ENCODE measurements at places on chromosomes 12 and 14.

- DNase-seq = no peak
Measured at GRCh38 chr12:41527062-41527461, 338.9 kb downstream of the PDZRN4 start.

- DNase-seq = no peak
Measured at GRCh38 chr14:23376482-23377197, at the start of gene CMTM5. Gene CMTM5 (plus strand): TSS chr14:23377046. CDS start chr14:23377252, 206 bp downstream.

- DNase-seq = no peak
Measured at GRCh38 chr12:6555018-6555691, 687 bp downstream of the IFFO1 start.

GRCh38 chr12:124548854-124549378 is 18.5 kb downstream of the NCOR2 start:
- DNase-seq = no peak

DNA sequence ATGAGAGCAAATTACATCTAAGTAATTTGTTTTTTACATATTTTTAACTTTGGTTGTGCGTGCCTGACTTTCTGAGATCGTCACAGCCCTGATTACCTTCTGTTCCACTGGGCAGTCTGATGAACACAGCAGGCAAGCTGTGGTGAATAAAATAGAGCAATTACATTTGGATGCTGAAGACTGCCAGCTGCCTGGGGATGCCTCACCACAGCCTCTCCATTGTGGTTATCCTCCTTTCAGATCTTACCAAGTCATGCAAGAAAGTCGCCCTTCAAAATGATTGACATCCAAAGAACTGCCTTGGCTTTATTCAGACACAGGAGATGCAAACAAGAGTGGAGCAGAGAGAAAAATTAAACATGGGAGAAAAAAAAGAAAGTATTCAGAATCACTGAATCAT is 456.6 kb upstream of the TMPO start:
- DNase-seq = no peak

DNA sequence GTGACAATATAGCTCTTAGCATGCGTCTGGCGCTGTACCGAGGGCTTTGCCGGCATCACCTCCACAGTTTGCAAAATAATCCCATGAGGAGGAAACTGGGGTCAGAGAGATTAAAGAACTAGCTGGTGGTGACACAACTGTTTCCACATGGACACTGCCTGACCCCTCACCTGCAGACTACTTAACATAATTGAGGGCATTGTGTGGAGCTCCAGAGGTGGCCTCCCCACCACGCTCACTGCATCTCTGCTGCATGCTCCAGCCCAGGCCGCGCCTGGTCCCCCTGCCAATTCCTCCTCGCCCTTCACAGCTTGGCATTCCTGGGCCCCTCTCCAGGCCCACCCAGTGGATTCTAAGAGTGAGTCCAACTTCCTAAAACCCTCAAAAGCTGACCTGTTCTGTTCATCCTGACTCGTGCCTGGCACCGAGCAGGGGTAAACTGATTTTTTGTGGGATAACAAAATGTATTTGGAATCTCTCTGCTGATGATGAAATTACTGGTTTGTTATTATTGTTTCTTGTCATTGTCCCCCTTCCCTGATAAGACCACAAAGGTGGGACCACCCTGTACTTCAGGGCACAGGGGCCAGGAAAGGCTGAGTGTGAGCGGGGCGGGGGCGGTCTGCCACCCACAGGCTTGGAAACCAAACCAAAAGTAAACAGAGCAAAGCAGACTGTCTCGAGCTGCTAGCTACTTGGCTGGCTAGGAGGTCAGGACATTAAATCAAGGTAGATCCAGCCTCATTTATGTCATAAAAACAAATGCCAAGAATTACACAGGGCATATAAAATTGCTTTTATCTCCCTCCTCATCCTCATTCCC is 40.6 kb downstream of the CHGA start:
- DNase-seq = no peak

GRCh38 chr12:5905757-5906156 is 39.3 kb downstream of the ANO2 start:
- DNase-seq = no peak

DNA sequence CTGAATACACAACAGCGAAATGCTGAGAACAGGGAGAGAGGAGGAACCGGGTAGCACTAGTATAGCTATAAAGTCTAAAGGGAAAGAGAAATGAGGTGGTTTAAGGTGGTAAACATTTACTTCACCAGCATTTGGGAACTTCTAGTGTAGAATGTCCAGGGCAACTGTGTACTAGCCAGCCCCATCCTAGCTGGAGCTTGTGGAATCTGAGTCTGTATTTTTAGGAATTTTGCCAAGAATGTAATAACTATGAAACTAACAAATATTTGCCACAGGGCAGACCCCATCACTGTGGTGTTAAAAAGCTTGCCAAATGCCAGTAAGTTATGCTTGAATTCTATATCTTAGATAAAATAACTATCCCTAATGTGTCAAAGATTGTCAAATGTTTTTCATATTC is 398.9 kb upstream of the MIS18BP1 start:
- DNase-seq = no peak

DNA sequence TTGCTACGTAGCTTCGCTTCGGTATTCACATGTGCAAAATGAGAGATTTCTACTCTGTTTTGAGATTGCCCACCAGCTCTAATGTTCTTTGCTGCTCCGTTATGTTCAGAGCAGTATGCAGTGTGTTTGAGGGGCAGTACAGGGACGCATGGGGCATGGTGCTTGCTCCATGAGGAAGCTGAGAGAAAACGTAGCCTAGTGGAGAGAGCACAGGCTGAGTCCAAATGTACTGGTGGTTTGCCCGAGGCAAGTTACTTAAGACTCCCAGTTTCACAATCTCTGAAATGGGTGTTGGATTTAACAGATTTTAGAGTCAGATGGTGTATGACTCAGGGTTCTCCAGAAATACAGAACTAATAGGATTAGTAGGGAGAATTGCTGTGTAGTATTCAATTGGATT is 310.5 kb downstream of the ETNK1 start:
- no peak for DNase-seq

DNA sequence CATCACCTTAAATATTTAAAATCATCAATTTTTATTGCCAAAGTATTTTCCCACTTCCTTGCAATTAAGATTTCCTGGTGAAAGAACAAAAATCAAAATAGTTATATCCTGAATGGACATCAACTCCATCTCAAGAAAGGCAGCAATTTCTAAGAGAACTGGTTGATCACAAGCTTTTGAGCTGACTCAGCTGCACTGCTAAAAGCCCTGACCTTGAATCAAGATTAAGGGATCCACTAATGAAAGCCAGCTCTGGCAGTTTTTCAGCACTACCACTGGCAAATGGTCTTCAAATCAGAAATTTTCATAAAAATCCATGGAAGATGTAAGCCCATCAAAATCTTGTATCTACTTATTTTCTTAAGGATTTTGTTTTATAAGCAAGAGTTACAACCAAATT is 123.4 kb downstream of the SLC6A15 start:
- no peak for DNase-seq

GRCh38 chr12:105239304-105239703 is 3.3 kb upstream of the APPL2 start:
- no peak for DNase-seq

DNA sequence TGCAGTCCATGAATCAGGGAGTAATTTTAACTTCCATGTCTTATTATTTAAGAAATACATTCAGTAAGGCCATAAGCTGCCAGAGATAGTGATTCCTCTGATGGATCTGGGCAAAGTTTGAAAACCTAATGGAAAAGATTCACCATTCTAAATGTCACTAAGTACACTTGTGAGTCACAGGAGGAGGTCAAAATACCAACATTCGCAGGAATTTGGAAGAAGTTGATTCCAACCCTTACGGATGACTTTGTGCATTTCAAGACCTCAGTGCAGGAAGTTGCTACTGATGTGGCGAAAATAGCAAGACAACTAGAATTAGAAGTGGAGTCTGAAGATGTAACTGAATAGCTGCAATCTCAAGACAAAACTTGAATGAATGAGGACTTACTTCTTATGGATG is 69.8 kb downstream of the OSBPL8 start:
- no peak for DNase-seq

GRCh38 chr14:69633238-69633637 is 21.8 kb downstream of the SUSD6 start:
- DNase-seq = no peak

DNA sequence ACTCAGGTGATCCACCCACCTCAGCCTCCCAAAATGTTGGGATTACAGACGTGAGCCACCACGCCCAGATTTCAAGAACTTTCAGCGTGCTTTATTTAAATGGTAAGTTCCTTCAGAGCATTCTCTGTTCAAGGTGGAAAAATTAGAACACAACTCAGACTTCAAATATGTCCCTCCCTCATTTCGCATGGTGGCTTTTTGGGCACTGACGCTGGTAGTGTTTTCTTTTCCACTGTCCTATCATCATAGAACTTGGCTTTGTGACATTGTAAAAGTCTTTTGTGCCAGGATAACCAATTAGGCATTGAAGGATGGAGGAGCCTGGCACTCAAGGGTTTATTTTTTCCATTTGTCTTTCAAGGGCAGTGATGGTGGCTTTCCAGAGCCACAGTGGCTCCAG is 190.8 kb downstream of the NUAK1 start:
- no peak for DNase-seq

DNA sequence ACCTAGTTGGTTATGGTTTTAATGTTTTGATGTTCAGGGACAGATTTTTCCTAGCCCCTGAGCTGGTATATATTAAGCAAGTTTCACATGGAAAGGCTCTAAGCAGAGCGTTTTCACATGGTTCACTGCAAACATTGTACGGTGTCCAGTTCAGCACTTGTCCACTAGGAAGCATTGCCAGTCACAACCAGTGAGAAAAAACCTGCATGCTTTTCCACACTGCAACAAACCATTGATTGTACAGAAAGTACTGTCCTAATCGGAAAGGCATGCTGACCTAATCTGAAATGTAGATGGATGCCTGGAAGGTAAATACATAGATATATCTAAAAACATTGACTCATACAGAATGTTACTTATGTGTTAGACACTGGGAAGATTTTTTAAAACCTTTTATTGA is 25.0 kb upstream of the NPAS3 start:
- DNase-seq = no peak

DNA sequence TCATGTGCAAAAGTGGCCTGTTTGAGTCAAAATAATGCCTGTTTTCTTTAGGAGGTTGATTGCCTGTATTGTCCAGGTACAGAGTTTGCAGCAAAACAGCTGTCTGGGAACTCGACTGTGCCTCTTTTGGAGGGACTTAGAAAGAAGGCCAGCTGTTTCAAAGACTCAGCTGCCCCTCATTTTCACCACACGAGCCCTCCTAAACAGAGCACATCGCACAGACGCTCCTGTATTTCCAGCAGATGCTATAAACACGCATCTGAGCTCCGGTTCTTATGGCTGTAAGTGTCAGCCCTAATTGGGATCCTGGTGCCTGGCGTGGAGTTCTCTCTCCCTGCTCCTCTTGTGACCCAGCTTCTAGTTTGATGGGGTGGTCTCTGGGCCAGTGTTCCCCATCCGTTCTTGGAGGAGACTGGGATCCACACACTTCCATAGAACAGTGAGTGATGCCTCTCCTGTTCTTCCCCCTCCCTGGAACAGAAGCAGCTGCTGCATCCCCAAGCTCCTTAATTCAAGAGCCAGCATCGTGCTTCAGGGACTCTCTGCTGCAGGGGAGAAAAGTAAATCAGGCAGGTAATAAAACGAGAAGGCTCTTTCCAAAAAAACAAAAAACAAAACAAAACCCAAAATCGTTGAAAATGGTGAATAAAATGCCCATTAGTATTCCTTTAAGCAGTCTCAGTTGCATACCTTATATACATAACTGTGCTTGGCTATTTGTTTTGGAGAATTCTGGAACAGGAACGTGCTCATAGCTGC is 269.0 kb downstream of the SLC15A4 start:
- no peak for DNase-seq

GRCh38 chr12:72511906-72512305 is 239.7 kb downstream of the TRHDE start:
- DNase-seq = no peak

DNA sequence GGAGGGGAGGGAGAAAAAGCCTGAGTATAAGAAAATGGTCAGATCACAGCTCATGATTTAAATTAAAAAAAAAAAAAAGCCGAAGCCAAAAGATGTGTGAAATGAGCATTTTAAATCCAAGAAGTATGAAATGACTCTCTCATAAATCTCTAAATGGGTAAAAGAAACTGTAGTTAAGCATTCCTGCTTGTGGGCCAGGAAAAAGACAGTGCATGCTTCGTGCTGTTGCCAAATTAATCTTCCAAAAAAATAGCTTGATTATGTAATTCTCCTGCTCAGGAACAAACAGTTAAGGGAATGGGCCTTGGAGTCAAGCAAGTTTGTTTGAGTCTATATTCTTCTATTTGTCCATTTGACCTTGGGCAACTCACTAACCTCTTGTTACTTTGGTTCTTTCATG is 325.4 kb upstream of the SEL1L start:
- DNase-seq = no peak

DNA sequence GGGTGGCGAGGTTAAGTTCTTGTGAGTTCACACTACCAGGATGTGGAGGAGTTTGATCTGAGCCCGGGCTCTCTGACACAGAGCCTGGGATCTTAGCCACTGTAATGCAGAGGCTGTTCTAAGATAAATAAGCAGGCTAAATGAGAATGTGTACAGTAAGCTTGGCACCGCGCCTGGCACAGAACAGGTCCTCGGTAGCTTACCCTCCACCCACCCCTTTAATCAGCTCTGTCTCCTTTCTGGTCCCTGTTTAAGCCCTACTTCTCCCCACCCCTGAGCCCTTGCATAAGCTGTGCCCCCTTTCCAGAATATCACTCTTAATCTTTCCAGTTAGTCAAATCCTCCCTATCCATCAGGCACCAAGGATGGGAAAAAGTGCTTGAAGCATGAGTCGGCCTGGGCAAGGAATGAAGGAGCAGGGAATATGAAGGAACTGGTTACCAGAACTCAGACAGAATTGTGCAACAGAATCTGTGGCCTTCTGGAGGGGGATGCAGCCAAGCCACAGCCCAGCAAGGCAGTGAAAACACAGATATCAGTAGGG is 32.8 kb upstream of the CMKLR1 start:
- DNase-seq = no peak

DNA sequence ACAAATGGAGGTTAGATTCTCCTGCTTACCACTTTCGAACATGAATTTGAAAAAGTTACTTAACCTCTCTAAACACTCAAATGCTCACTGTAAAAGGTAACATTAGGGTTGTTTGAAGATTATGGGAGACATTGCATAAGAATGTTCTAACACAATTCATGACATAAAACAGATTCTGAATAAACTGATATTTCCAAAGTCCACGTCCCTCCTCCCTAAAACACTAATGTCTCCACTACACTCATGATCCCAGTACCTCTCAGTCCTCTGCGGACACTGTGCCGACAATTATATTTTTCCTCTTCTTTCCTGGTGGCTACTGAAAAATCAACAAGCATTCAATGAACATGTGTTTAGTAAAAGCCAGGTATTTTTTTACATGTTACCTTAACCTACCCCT is 18.8 kb upstream of the IAPP start:
- DNase-seq = no peak

DNA sequence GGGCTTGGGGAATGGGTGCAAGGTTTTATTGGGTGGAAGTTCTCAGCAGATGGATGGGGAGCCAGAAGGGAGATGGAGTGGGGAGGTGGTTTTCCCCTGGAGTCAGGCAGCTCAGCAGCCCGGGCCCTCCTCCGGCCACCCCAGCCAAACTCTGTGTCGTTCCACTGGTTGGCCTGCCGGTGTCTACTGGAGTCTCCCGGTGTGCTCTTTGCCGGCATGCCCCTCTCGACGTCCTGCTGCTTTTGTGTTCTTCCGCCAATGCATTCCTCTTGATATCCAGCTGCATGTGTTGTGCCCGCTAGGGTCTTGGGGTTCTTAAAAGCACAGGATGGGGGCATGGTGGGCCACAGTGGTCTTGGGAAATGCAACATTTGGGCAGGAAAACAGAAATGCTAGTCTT is 72.8 kb downstream of the SEC23A start:
- no peak for DNase-seq

GRCh38 chr14:24364841-24365240 is 3.1 kb upstream of the NFATC4 start:
- DNase-seq = no peak
